ENCODE measurements at places on chromosomes 6 and 20.

DNA sequence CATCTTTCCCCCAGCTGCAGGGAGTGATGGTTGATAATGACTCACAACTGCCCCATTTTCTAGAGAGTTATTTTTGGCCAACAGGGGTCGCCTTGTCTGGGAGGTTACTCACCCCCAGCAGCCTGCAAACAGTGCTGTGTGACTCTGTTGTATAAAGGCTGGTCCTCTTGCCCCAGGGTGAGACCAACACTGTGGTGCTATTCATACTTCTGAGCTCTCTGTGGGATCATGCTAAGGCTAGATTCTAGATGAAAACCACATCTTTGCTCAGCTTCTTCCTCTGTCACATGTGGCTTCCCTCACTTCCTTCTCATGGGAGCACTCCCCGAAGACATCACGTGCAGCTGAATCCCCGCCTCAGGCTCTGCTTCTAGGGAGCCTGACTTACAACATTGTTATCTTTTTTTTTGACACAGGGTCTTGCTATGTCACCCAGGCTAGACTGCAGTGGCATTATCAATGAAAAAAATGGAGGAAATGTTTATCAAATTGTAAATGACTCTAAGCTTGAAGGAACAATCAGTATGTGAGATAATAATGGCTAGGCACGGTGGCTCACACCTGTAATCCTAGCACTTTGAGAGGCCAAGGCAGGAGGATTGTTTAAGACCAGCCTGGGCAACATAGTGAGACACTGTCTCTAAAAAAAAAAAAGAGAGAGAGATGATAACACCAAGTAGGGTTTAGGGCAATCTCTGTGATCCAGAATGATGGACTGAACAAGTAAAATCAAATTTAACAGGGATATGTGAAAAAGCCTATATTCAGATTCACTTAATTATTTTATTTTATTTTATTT is 55.7 kb upstream of the SLC23A2 start:
- peak; percentile 73 for DNase-seq

GRCh38 chr6:152226119-152226518 is 411.0 kb downstream of the SYNE1 start:
- DNase-seq = no peak

DNA sequence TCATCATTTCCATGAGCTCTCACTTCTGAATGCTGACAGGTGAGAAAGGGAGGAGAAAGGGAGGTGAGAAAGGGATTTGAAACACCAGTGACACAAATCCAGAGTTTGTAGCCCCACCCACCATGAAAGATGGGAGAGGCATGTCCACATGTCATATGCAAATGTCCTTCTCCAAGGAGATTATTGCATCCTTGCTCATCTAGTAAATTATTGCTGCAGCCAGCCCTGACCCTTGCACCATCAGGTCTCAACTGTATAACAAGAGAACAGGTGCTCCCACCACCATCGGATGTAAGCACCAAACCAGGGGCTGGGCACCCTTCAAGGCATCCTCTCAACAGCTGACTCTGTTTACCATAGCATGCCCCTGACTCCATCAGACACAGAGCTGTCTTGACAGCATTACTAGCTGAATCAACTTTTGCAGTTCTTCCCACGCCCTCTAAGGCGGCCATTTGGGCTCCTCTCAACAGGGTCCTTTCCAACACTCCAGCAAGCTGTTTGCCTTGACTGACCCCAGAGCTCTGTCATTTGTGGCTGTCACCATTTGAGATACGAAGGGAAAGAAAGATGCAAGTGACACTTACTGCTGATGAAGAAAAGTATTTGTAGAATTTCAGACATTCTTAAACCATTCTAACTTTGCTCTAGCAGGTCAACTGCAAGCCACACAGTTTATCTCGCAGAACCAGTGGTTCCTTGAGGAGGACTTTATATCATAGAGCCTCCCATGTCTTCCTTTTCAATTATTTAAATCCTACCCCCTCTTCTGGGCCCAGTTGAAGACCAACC is 14.2 kb downstream of the GFOD1 start:
- DNase-seq = no peak

DNA sequence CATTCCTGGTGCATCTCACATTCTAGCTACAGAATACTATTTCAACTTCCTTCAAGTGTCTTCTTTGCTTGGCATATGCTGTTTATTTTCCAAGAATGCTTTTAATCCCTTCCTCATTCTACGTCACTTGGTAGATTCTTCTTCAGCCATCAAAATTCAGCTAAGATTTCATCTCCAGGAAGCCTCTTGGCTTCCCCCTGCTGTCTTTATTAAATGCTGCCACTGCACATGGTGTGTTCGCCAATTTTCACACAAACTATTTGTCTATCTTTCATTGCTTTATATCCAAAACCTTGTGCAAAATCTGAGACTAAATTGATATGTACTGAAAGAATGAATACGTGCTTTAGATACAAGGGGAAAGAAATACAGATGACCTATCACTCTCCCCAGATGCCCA is 253.0 kb downstream of the RFPL4B start:
- DNase-seq = no peak

- no peak for DNase-seq
These were observed 508.1 kb upstream of the MAP3K7 start for GRCh38 chr6:91094806-91095475.

DNA sequence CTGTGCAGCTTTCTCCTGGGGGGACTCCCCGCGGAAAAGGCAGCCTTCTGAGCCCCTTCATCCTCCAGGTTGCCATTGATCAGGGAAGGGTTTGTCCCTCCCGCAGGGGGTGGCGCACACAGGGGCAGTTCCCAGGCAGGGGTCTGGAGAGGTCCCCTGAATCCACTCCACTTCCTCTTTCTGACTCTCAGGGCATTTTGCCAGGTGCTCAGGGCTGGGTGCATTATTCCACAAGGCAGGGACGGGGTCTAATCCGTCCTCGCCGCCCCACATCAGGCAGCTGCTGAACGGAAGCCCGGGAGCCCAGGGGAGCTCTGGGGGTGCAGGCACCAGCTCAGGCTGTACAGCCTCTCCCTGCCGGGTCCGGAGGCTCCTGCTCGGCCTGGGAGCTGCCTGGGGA is 180.9 kb downstream of the TTLL2 start:
- DNase-seq = no peak

- DNase-seq = no peak
These were observed 2.3 kb downstream of the ZBTB2 start for GRCh38 chr6:151388997-151389617.

- DNase-seq = no peak
These were observed 147.3 kb upstream of the BMP5 start for GRCh38 chr6:56022678-56023077.

- no peak for DNase-seq
These were observed 59.6 kb upstream of the AFDN start for GRCh38 chr6:167766986-167767714.

DNA sequence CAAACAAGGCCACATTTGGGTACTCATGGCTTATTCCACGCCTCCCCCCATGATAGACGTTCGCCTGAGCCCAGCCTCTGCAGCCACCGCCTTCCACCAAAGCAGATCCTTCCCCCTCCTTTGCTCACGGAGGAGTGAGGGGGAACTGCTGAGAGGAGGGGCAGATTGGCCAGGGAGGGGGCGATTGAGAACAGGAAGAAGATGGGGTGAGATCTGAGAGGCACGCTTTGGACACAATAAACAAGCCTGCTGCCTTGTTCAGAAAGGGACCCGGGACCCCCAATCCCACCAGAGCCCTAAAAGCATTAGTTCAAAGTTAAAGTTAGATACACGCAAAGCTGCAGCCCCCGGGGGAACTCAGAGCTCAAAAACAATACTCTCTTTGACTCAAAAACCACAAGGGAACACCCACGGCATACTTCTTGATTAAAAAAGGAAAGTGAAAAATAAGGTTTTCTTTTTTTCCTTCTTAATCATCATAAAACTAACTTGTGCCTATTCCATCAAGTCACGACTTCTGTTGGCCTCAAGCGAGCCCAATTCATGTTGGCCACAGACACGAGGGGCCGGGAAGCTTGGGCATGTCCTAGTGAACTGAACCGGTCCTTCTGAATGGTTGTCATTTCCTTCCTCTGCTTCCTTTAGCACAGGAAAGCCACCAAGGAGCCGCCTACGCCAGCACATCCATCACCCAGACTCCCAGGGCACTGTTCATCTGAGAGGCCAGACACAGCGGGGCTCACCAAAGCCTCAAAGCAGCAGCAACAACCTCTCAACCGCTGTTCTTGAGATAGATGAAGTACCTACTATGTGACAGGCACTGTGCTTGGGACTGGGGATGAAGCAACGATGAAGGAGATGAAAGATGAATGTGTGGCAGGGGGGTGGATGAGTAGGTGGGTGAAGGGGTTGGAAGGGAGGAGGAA is 44.7 kb downstream of the NFATC2 start:
- DNase-seq = peak; percentile 41

GRCh38 chr6:146587459-146587858 is 11.3 kb upstream of the ADGB start:
- DNase-seq = no peak

DNA sequence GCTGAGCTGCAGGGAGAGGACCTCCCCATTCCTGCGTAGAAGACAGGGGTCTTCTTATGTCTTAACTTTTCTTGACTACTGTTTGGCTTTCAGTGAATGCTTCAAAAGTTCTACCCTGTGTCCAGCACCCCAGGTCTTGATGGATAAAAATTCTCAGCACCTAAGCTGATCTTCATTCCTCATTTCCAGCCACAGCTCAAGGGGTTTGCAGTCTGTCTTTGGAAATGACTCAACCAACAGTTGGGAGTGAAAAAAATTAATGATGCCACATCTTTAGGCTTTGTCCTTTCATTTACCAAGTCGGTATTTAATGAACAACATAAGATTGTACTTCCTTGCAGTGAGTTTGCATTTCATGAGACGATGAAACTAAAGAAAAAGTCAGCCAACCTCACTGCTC is 40.3 kb downstream of the PRDM1 start:
- no peak for DNase-seq

DNA sequence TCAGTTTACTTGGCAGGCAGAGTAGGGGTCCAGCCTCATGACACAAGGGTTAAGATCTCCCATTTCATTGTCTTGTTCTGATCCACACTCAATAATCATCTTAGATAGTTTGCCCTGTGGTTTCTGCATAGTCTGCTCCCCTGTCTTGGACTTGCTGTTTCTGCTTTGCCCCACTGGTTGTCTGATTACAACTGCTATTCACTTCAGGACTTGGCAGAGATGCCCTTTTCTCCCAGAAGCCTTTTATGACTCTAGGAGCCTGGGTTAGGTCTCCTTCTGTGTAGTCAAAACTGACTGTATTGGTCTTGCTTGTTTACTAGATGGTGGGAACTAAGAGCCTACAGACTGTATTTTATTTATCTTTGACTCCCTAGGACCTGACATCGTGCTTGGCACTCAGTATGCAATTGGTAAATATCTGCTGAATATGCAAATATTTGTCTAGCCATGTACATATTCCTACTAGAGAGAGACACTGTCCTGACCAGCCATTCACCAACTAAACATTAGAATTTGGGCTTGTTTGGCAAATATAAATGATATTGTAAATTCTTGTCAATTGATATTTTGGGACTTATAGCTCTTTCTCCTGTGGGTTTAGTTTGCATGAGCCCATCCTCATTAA is 165.9 kb upstream of the KCNK16 start:
- no peak for DNase-seq

- DNase-seq = no peak
These were observed 46.1 kb downstream of the MYH7B start for GRCh38 chr20:35001596-35002362.

GRCh38 chr6:19067165-19067564 is 680.0 kb downstream of the RNF144B start:
- no peak for DNase-seq

DNA sequence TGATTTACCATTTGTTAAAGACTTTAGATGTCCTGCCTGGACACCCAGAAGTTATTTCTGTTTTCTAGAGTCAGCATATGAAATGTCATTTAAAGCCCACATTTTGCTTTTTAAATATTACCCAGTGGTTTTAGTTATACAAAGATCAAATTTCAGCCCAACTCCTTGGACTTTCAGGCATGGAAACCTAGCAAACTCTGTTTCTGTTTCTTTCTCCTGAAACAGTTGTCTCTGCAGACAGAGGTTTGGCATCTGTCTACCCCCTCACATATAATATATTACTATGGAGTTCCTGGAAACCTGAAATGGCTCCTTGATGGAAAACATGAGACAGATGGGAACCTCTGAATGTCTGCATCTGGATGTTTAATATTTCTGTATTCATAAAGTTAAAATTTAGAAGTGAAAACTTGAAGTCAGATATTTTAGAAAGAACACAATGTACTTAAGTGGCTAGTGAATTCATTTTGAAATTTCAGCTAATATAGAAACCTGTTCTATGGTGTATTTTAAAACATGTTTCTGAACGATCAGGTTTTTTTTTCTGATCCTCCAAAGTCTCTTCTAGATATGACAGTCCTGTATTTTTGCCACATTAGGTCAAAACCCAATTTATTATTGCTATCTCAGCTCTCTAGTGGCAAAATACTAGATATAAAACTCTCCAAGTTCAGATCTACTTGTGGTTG is 743.3 kb downstream of the CD109 start:
- DNase-seq = no peak

DNA sequence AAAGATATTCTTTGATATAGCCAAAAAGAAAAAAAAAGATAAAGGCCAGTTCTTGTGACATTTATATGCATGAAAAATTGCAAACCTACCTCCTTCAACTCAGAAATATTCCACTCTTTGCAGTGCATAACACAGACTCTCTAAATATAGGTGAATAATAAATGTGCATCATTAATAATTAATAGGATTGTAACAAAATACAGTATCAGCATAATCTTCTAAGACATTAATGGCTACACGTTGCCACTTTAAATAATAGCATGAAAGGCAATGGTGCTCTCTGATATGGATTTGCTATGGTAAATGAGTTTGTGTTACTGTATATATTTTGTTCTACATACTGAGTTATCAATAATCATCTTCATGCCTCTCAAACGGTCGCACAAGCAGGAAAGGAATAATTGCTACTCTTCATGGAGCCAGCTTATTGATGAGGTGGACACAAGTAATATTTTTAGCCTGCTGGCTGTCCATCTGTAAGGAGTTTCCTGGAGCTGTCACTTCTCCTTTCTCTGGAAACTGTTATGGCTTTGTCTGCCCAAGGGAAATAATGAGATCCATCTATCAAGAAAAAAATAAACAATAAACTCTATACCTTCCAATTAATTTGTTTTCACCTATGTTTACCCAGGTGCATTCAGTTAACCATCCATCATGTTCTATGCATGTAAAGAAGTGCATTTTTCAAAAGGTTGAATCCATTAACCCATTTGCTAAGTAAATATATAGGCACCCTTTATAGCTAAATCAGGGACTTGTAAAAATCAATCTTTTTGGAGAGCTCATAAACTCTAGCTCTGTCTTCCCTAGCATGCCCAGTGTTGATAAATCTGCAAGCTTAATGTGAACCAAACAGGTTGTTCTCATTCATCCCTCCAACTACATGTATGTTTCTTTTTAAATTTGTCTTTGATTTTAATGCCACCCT is 253.0 kb downstream of the NKAIN2 start:
- DNase-seq = no peak

DNA sequence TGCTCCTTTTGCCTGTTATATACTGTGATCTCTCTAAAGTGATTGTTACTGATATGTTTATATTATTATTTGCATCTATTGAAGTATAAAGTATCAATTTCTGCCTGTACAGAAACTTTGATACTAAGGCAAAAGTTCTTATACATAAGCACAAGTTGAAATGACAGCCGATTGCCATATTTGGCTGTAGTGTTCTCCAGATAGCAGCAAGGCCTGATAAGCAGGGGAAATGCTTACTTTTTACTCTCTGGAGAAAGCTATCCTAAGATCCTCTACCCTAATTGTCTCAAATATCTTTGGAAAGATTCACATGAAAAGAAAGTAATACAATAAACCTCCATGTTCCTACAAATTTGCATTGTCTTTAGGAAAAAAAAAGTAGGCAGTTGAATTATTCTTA is 31.4 kb downstream of the SENP6 start:
- no peak for DNase-seq

Measured in stimulated activated CD4-positive, alpha-beta T cell treated with anti-CD3 and anti-CD28 coated beads, Interleukin-15, amount 100 ng/mL, for 48 hours (primary cell).